ENCODE measurements at places on chromosomes 16 and 17.

DNA sequence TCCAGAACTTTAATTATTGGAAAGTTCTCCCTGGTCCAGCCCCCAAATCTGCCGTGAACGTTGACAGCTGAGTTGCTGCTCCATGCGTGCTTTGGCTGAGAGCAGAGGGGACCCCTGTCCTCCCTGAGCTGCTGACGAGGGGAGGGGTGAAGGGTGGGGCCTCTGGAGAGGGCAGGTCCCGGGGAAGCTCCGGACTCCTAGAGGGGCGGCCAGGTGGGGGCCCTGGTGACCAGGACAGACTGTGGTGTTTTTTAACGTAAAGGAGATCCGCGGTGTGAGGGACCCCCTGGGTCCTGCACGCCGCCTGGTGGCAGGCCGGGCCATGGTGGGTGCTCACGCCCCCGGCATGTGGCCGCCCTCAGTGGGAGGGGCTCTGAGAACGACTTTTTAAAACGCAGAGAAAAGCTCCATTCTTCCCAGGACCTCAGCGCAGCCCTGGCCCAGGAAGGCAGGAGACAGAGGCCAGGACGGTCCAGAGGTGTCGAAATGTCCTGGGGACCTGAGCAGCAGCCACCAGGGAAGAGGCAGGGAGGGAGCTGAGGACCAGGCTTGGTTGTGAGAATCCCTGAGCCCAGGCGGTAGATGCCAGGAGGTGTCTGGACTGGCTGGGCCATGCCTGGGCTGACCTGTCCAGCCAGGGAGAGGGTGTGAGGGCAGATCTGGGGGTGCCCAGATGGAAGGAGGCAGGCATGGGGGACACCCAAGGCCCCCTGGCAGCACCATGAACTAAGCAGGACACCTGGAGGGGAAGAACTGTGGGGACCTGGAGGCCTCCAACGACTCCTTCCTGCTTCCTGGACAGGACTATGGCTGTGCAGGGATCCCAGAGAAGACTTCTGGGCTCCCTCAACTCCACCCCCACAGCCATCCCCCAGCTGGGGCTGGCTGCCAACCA lies at the start of gene MC1R:
MC1R (plus strand) TSS at position 410 of the 895 bp plus-strand sequence; CDS start at position 807, 397 bp downstream.
- DNase-seq: no peak

- DNase-seq: no peak
These were observed 22.2 kb upstream of the RHOT1 start for GRCh38 chr17:32120141-32120540.

DNA sequence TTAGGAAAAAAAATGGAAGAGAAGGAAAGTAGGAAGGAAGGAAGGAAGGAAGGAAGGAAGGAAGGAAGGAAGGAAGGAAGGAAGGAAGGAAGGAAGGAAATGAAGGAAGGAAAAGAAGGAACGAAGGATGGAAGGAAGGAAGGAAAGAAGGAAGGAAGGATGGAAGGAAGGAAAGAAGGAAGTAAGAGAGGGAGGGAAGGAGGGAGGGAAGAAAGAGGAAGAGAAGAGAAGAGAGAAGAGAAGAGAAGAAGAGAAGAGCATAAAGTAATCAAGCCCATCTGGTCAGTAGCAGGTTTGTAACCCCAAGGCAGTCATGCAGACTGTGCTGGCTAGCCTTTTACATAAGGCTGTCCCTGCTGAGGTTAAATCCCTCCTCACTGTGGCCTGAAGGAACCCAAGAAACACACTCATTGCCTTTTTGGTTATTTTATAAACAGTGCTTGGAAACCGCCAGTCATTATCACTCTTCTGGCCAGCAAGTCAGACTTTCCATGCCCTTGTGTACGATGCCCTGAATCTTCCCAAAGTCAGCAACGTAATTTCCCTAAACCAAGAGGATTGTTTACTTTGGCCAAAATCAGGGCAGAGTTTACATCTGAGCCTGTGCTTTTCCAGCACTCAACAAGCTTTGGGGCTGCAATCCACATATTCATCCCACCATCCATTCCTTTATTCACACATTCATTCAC lies 409.6 kb upstream of the MAF start:
- DNase-seq: no peak

DNA sequence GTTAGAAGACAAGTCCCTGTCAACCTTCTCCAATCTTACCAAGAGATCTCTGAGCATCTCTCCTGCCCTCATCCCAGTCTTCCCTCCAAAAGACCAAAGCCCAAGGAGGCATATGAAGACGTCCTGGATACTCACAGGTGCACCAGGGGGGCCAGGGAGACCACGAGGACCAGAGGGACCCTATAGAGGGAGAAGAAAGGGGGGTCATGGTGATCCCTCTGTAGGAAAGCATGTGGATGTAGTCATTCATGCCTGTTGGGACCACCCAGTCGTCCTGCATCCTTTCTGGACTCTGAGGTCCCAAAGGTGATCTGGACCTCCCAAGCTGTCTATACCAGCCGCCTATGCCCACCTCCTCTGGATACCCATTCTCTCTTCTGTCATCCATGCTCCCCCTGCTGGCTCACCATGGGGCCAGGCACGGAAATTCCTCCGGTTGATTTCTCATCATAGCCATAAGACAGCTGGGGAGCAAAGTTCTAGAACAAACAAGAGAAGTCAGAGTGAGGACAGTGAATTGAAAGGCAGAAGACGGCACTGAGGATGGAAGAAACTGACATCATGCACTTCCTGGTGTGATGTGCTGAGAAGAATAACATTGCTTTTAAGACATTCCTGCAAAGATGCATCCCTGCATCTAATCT lies 3.3 kb downstream of the COL1A1 start:
- peak; percentile 31 for DNase-seq

DNA sequence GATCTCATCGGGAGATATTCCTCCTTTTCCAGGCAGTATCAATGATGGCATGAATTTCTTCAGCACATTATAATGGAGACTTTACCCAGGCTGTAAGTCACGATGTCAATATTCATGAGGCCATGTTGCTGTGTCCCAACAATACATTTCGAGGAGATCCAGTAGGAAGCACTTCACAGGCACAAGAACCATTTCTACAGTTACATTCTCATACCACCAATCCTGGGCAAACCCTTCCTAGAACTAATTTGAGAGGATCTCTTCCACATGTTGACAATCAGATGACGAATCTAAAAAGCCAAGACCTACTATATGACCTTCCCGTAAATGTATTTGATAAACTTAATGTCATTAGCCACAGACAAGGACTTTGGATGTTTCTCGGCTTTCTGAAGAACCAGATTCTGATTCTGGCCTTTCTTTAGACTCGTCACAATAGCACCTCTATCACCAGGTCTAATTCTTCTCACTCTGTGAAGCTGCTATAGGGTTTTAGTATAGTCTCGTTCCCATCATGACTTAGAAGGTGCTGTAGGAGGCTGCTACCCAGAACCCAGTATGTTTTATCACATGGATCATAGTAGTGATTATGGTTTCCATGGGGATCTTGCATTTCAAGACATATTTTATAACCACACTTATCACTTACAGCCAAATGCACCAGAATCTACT lies 40.2 kb downstream of the C16orf87 start:
- DNase-seq: no peak

DNA sequence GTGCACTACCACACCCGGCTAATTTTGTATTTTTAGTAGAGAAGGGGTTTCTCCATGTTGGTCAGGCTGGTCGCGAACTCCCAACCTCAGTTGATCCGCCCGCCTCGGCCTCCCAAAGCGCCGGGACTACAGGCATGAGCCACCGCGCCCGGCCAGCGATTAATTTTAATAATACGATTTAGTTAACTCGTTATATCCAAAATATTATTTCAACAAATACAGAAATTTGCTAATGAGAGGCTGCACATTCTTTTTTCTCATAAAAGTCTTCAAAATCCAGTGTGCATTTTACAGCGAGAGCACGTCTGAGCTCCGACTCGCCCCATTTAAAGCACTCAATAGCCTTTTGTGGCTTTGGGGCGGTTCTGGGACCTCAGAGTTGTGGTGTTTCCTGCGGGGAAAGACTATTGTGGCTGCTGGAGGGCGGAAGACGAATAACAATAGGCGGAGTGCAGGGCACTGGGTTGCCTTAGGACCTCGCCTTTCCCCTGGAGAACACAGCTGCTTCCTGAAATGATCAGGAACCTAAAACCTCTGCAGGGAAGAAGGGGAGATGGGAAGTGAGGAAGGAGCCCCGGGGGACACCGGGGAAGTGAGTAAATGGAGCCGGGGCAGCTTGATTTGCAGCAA lies 2.9 kb upstream of the ZSCAN10 start:
- DNase-seq: no peak

GRCh38 chr16:66619534-66620428 lies 15.3 kb downstream of the CMTM3 start:
- DNase-seq: no peak

GRCh38 chr16:84459533-84459894 lies 44.9 kb downstream of the MEAK7 start:
- no peak for DNase-seq

- no peak for DNase-seq
These were observed 129.2 kb downstream of the SEC14L1 start for GRCh38 chr17:77269696-77270681.

DNA sequence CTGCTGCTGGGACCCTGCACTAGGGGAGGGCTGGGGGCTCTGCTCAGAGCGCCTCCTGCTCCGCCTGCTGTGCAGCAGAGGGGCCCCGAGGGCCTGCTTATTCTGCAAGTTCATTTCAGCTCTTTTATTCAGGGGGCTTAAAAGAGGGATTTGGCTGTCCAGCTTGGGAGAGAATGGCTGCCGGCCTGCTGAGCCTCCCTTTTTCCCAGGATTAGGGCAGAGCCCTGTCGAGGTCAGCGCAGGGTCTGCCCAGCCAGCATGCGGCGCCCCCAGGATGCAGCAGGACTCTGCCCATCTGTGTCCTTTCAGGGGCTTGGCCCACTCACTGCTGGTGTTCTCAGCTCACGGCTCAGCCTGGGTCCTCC lies 1.1 kb downstream of the SMIM5 start:
- no peak for DNase-seq

DNA sequence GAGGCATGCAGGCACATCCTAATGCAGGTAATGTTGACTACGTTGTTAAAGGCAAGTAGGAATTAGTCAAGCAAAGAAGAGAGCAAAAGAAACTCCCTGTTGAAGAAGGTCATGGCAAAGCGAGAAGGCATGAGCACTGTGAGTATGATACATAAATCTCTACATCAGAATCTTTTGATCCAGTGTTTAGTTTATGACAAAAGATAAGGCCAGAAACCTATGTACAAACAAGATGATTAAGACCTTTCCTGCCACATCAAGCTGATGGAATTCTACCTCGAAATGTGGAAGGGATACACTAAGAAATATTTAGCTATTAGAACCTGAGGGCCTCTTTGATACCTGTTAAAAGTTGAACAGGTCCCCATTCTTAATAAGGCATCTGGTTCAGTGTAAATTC lies 20.2 kb downstream of the SYCE1L start:
- no peak for DNase-seq

GRCh38 chr17:67245694-67246402 lies 852 bp upstream of the HELZ start:
- DNase-seq: no peak

DNA sequence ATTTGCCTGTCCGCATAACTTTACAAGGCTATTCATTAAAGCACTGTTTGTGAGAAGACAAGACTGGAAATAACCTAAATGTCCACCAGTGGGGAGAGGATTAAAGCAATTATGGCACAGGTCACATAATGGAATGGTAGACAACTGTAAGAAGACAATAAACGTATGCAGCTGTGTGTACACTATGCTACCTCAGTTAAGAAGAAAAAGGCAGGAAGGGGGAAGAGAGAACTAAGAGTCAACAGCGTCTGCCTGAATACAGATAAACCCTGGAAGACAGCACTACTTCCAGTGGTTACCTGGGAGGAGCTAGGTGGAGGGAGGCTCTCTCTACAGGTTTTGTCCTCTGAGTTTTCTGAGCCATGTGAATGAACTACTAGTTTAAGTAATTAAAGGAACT lies 15.3 kb downstream of the CREBBP start:
- DNase-seq: no peak

GRCh38 chr17:82879241-82879640 lies 39.4 kb upstream of the ZNF750 start:
- DNase-seq: no peak

GRCh38 chr17:37106049-37106448 lies 157.3 kb downstream of the AATF start:
- DNase-seq: no peak

GRCh38 chr17:58666858-58667267 lies 25.0 kb downstream of the TEX14 start:
- DNase-seq: peak; percentile 28

GRCh38 chr16:70687102-70687511 lies 1.3 kb upstream of the MTSS2 start:
- DNase-seq: no peak

- no peak for DNase-seq
These were observed 23.1 kb downstream of the STAT3 start for GRCh38 chr17:42365136-42365535.

- DNase-seq: no peak
These were observed 119.5 kb downstream of the C16orf78 start for GRCh38 chr16:49492896-49493626.

- DNase-seq: no peak
These were observed 28.8 kb upstream of the KLHDC4 start for GRCh38 chr16:87794485-87795078.

DNA sequence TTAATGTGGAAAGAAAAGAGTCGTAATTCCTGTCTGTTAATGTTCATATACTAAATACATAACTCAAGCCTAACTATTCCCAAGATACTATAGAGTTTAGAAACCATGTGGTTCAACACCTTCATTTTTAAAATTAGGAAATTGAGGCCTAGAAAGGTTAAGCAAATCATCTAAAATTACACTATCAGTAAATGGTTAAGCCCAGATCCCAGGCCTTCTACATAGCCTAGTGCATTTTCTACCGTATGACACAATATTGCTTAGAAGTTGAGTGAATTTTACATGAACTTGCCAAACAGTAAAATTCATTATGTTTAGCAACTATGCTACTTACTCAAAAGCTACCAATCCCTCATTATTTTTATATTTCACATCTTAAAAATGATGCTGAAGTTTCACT lies 6.8 kb downstream of the NACA2 start:
- no peak for DNase-seq

GRCh38 chr16:77298418-77299360 lies 99.5 kb downstream of the SYCE1L start:
- no peak for DNase-seq

- DNase-seq: no peak
These were observed 237.4 kb downstream of the C16orf78 start for GRCh38 chr16:49610983-49611382.

DNA sequence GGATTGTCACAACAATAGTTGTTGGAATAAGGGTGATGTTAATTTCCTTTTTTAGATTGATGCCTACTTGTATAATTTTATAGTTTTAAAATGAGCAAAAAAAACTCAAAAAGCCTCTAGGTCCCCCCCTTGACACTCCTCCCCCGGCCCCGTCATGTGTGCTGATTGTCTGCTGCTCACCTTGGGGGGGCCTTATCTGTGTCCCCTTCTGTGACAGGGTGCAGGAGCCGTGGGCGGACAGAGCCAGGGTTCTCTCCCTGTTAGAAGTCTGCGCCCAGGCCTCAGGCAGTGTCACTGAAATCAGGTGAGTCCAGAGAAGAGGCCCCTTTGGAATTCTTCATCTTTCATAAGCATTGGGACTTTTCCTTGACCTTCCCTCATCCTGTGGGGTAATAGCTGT lies 27.4 kb upstream of the CPNE2 start:
- DNase-seq: no peak
